ENCODE measurements at places on chromosomes 3 and 15. TPM values are rescaled to one million over a fixed set of nuclear protein-coding genes. Genes with fewer than 3 reads are reported as not detected.

Gene RTP1
- not detected for total RNA-seq

DNA sequence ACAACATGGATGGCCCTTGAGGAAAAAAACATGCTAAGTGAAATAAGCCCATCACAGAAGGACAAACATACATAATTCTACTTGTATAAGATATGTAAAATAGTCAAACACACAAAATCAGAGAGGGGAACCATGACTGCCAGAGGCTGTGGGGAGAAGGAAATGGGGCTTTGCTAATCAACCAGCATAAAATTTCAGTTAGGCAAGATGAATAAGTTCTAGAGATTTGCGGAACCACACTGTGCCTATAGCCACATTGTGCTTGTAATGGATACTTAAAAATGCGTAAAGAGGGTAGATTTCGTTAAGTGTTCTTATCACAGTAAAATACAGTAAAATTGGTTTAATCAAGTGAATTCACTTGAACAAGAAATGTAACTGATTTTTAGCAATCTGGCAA, 33.7 kb upstream of the SPTBN5 start:
- H3K36me3 ChIP-seq, result peaks cover 2% of the 10 kb centered on the region
- no peak overlapping the region for H3K27ac ChIP-seq
- peaks cover 29% of the 10 kb centered on the region for H3K4me1 ChIP-seq
- no peak for DNase-seq

- H3K36me3 ChIP-seq, result peaks cover 10% of the 10 kb centered on the region
- H3K4me1 ChIP-seq, result no peaks in the 10 kb centered on the region
- no peaks in the 10 kb centered on the region for H3K27me3 ChIP-seq
- DNase-seq, result no peak
- no peak overlapping the region for H3K27ac ChIP-seq
These were observed 7.8 kb downstream of the SCG5 start for GRCh38 chr15:32649342-32649741.

- DNase-seq, result no peak
- no peak overlapping the region for H3K27ac ChIP-seq
These were observed 39.6 kb upstream of the TIMP4 start for GRCh38 chr3:12198301-12198700.

DNA sequence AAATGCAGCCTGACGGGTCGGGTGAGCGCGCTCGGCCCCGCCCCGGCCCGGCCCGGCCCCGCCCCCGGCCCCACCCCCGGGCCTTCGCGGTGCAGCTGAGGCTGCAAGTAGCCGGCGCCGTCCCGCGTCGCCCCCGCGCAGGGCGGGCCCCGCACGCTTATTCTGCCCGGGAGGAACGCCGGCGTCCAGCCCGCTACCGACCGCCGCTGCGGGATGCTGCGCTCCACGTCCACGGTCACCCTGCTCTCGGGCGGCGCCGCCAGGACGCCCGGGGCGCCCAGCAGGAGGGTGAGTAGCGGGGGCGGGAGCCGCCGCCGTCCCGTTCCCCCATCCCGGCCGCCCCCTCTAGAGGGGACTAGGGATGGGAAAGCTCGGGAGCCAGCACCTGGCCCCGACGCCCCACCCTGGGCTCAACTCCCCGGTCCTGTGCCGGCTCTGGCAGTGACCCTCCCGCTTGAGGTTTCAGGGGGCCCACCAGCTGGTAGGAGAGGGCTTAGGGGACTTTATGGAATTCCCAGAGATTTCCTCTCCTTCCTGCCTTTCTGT, at the start of gene MYZAP:
Gene MYZAP (plus strand): TSS at position 83 of the 546 bp plus-strand sequence. CDS start 131 bp downstream, at position 214.
- H3K36me3 ChIP-seq, result no peaks in the 10 kb centered on the region
- H3K27me3 ChIP-seq, result peaks cover 35% of the 10 kb centered on the region
- DNase-seq, result peak; percentile 39
- peaks cover 13% of the 10 kb centered on the region for H3K4me1 ChIP-seq
- no peak within 1 kb of the TSS for H3K27ac ChIP-seq
- H3K4me3 ChIP-seq, result peak within 1 kb of the TSS; percentile 49

Gene CFAP92
- total RNA-seq, result 0.38 TPM

Gene TM4SF4
- total RNA-seq, result not detected

- H3K4me1 ChIP-seq, result peaks cover 55% of the 10 kb centered on the region
- peak overlapping the region; percentile 89 for H3K27ac ChIP-seq
- H3K4me3 ChIP-seq, result peak overlapping the region; percentile 83
- H3K36me3 ChIP-seq, result peaks cover 26% of the 10 kb centered on the region
- no peak for DNase-seq
- H3K27me3 ChIP-seq, result no peaks in the 10 kb centered on the region
These were observed 3.5 kb downstream of the FURIN start for GRCh38 chr15:90871716-90872485.

Data from activated CD8-positive, alpha-beta T cell treated with anti-CD3 and anti-CD28 coated beads for 36 hours (primary cell).